Activated CD4-positive, alpha-beta memory T cell treated with anti-CD3 and anti-CD28 coated beads, Interleukin-2, amount 10 ng/mL, durations not matched to agents 7 days and 5 days (primary cell): ENCODE measurements at places on chromosomes 5 and 9.

- no peak for DNase-seq
These were observed 132.3 kb downstream of the MYO10 start for GRCh38 chr5:16803831-16804230.

DNA sequence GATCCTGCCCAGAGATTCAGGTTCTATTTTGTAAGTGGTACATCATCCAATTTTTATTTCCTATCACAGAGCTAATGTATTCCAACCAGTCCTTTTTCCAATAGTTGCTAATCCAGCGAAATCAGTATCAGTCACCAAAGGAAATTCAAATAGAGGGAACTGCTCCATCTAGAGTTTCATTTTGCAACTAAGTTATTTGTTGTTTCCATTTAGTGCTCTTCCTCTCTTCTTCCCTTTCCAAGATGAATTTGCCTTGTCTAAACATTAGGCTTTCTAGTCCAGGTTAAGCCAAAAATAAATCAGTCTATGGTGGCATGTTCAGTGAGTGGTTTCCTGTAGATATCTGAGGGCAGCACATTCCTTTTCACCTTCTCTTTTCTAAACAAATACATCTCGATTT lies 79.8 kb upstream of the SPATA31D4 start:
- DNase-seq: no peak

DNA sequence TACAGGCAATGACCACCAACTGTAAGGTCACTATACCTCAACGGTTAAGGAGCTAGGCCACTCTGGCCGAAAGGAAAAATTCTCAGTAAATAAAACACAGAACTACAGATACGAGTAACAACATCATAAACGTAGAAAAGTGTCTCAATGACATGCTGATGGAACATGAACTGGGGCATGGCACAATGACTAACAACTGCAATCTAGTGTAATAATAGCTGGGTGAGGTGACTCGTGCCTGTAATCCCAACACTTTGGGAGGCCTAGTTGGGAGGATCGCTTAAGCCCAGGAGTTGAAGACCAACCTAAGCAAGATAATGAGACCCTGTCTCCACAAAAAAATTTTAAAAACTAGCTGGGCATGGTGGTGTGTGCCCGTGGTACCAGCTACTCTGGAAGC lies 9.8 kb upstream of the RAPGEF6 start:
- no peak for DNase-seq

- no peak for DNase-seq
These were observed 71.0 kb upstream of the SLC1A3 start for GRCh38 chr5:36535378-36535777.

DNA sequence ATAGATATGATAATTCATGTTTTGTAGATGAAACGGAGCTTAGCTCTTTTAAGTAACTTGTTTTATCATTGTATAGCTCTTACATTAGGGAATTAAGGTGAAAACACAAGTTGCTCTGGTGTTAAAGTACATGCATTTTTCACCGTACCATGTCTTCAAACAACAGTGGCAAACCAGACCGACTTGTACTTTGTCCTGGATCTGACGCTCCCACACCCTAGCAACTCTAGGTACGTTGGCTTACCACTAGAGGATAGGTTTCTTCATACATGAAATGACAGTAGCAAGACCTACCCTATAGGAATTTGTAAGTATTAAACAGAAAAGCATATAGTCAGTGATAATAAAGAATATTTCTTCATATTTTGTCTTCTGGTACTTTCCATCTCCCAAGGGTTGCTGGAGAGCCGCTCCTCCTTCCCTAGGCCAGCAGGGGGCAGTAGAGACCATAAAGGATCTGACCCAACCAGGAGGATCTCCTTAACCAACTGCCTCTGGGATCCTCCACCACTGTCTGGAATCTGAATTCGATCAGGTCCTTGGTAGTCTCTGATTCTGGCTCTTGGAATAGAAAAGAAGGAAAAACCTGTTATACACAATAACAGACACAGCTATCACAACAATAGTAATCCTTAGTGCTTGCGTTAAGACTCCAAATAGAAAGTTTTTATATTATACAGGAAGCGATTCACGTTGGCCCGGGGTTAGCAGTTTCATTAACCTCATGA lies 136.7 kb downstream of the CAVIN4 start:
- DNase-seq: peak; percentile 54

- no peak for DNase-seq
These were observed 83.4 kb downstream of the ADRB2 start for GRCh38 chr5:148909766-148910165.

GRCh38 chr9:75873712-75874111 lies 16.8 kb upstream of the PCSK5 start:
- no peak for DNase-seq

- no peak for DNase-seq
These were observed 407.4 kb downstream of the HCN1 start for GRCh38 chr5:45288746-45289145.

GRCh38 chr9:31137176-31138160 lies 1247.0 kb upstream of the ACO1 start:
- DNase-seq: no peak

GRCh38 chr5:106380736-106381135 lies 1290.0 kb downstream of the EFNA5 start:
- DNase-seq: no peak

GRCh38 chr9:130139251-130139650 lies 33.0 kb upstream of the NCS1 start:
- DNase-seq: no peak

GRCh38 chr5:10303201-10303600 lies 4.5 kb downstream of the CMBL start:
- no peak for DNase-seq

DNA sequence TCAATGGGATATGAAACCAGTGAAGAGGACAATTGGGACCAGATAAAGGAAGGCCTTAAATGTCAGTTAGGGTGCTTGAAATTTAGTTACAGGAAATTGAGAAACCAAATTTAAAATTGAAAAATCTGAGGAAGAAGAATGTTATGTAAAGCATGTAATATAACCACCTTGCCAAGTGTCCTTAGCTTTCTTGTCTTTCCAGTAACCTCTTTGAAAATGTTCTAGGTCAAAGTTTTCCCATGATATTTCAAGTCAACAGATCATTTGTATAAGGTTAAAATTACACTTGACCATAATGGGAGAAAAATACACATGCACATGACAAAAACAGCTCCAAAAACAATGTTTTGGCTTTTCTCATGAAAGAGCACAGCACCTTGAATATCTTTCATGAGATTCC lies 21.1 kb downstream of the LOX start:
- DNase-seq: no peak

DNA sequence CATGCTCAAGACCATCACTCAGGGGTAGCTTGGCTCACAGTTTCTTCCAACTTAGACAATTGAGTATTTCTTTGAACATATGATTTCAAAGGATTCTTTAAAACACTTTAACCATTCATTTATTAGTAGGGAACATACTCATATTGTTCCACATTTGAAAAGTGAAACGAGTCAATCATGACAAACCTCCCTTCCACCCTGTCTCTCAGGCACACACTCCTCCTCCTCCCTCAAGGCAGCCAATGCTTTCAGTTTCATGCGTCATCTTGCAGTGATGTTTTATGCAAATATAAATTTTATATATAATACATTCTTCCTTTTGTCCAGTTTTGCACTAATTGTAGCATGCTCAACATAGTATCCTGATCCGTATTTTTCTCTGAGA lies 126.0 kb upstream of the BOD1 start:
- no peak for DNase-seq

GRCh38 chr9:28024676-28025075 lies 451.4 kb upstream of the C9orf72 start:
- no peak for DNase-seq

GRCh38 chr5:160285316-160285715 lies 27.0 kb downstream of the CCNJL start:
- DNase-seq: no peak

DNA sequence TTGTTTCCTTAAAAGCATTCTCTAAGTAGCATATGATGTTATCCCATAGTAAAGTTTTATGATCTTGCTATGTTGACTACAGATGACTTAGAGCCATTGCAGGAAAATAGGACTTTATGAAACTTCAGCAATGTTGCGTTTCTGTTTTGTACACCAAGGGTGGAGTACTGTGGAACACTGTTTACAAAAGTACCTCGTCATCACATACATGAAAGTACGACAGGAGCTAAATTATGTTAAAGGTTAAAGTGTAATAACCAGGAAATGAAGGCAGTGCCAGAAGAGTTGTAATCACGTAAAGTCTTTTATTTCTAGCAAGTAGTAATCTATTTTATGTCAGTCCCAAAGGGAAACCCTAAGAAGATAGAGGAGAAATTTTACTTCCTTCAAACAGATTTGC lies 50.9 kb downstream of the C9orf85 start:
- no peak for DNase-seq

GRCh38 chr5:5494489-5495402 lies 72.3 kb downstream of the ICE1 start:
- DNase-seq: peak; percentile 86

DNA sequence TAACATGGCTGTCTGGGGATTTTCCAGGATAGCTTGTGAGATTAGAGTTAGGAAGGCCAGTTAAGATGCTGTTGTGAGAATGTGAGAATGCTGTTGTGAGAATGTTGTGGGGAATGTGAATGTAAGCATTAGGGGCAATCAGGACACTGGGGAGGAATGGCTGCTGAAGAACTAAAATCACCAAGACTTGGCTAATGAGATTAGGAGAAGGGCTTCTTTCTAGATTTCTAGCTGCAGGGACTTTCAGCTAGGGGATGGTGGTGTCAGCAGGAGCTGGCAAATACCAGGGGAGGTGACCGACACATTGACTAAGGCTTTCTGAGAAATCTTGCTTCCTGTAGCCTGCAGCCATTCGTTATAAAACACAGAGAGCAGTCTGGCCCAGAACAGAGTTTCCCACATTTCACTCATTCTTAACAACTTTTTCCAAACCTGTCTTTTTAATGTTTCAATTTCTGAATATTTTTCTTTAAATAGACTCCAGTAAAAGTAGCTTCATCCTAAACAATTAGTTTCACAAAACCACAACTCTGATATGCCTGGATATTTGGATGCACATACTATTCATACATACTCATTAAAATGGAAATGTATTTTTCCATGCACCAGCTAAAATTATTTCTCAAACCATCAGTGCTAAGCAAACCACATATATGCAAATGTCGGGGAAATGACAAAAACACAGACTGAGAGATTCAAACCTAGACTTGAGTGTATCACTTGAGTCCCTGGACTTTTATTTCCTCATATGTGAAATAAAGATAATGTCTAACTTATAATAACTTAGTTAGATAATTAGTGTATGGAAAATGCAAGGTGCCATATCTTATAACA lies 89.3 kb upstream of the TNC start:
- DNase-seq: peak; percentile 25

GRCh38 chr5:14364096-14364495 lies 217.5 kb upstream of the OTULINL start:
- no peak for DNase-seq

DNA sequence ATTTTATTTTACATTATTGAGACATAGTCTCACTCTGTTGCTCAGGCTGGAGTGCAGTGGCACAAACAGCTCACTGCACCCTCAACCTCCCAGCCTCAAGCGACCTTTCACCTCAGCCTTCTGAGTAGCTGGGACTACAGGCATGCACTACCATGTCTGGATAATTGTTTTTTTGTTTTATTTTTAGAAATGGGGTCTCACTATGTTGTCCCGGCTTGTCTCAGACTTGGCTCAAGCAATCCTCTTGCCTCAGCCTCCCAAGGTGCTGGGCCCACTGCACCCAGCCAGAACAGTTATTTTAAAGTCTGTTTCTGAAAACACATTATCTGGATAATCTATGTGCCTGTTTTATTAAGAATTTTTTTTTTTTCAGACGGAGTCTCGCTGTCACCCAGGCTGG lies 62.0 kb downstream of the TEX10 start:
- DNase-seq: no peak

GRCh38 chr5:169583101-169583423 lies 511 bp upstream of the SPDL1 start:
- no peak for DNase-seq

GRCh38 chr9:109475526-109475925 lies 22.6 kb downstream of the PTPN3 start:
- DNase-seq: no peak

- DNase-seq: no peak
These were observed 9.8 kb downstream of the INPP5E start for GRCh38 chr9:136429683-136430491.

DNA sequence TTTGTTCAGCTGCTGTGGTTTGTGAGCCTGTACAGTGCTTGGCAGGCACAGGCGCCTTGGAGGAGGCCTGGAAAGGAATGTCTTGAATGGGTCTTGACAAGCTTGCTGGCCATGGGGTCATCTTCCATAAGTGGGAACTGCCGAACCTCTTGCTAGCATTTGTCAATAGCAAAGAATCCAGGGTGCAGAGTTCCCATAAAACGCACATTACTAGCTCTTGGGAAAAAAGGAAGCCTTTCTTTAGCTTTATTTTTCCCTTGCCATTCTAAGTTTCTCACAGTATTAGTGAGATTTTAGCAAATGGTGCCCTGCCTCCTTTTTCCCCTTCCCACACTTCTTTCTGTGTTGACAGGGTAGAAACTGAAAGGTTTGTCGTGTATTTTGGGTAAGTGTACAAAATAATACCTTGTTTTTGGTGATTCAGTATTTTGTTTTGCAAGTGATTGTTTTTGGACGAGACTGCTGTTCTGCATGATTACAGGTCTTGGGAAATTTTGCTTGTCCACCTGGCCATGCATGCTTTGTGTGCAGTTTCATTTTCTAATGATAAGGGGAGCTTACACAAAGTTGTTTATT lies 82.0 kb downstream of the ADGRV1 start:
- no peak for DNase-seq

DNA sequence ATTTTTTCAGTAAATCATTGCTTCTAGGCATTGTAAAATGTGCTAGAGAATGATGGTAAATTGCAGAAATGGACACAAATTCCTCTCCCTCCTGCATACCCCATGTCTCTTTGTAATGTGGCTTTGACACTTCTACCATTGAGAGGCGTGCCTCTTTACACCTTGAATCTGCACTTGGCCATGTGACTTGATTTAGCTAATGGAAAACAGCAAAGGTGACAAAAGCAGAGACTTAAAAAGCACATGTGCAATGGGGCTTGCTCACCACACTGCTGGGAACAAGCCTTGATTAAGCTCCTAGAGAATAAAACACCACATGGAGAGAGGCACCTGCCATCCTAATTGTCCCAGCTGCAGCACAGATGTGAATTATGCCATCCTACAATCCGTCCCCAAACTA lies 69.9 kb upstream of the NAA35 start:
- DNase-seq: no peak

GRCh38 chr5:11407556-11408145 lies 496.6 kb downstream of the CTNND2 start:
- DNase-seq: no peak

GRCh38 chr5:160439205-160439600 lies 17.5 kb downstream of the PTTG1 start:
- peak; percentile 89 for DNase-seq

- DNase-seq: no peak
These were observed 28.8 kb downstream of the SPOCK1 start for GRCh38 chr5:137470111-137470920.

GRCh38 chr5:147509710-147510651 lies at the start of gene DPYSL3:
TSS of gene DPYSL3 (minus strand) at chr5:147510068. CDS start at chr5:147509858, 210 bp downstream.
- DNase-seq: no peak

DNA sequence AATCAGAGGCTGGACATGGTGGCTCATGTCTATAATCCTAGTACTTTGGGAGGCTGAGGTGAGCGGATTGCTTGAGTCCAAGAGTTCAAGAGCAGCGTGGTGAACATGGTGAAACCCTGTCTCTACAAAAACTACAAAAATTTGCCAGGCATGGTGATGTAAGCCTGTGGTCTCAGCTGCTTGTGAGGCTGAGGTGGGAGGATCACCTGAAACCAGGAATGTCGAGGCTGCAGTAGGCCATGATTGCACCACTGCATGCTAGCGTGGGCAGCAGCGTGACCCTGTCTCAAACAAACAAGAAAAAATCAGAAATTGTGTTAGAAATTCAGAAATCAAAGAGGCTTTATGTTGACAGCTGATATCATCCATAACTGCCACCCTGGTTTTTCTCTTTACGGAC lies 21.4 kb downstream of the JMY start:
- no peak for DNase-seq
